ENCODE measurements at places on chromosomes 12 and 14.

DNA sequence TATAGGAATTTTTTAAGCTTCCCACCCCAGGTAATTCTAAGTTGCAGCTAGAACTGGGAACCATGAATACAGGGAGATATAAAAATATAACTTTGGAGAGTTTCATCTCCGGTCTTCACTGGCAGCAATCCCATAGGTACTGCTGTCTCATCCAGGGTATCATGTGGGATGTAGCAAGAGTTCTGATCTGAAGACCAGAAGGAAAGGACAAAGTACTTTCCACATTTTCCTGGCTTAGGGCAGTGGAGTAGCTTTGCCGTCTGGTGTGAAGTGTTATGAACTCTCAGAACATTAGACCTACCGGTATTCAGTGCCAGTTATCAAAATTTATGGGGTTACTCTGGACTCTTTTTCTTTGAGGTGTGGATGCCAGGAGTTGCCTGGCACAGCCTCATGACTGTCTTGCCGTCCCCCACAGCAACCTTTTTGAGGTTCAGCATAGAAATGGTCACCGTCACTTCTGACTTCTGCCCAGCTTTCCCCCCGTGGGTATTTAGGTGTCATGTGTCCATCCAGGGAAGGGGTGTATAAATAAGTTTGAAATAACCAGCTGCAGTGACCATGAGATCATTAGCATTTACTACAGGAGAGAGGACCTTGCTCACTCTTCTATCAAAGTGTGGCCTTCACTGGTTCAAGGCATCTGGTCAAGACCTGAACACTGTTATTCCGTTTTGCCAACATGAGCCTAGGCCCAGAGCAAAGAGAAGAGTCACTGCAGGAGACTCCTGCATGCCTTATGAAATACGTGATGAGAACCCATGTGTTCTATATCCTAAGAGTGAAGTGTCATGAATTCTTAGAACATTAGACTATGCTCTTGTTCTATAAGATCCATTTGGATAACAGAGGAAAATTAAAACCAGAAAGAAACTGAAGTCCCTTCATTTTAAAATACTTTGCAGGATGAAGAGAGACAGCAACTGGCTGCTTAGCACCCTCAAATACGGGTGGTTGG lies 22.2 kb downstream of the TMEM233 start:
- DNase-seq: no peak

- DNase-seq: no peak
These were observed 28.0 kb downstream of the TTLL5 start for GRCh38 chr14:75689012-75689411.

- DNase-seq: peak; percentile 93
These were observed 31.5 kb downstream of the EPS8 start for GRCh38 chr12:15757553-15758255.

- DNase-seq: no peak
These were observed 8.4 kb upstream of the TBX3 start for GRCh38 chr12:114692186-114693058.

GRCh38 chr12:99005601-99006000 lies 360.5 kb downstream of the APAF1 start:
- no peak for DNase-seq

DNA sequence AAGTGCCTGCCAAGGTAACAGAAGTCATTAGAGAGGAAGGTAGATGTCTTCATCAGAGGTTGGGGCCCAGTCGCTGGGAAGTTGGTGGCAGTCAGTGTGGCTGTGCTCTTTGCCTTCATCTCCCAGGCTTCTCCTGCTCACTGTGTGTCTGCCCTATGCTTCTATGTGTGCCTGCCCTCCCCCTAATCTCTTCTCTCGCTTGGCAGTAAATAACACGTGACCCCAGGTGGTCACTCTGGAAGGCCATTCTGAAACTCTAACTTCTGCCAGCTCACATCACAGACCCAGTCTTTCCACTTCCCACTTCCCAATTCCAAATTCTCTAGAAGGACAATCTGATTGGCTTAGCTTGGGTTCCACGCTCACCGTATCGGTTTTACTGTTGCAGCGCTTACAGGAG lies 9.3 kb downstream of the ZNF664 start:
- DNase-seq: no peak

DNA sequence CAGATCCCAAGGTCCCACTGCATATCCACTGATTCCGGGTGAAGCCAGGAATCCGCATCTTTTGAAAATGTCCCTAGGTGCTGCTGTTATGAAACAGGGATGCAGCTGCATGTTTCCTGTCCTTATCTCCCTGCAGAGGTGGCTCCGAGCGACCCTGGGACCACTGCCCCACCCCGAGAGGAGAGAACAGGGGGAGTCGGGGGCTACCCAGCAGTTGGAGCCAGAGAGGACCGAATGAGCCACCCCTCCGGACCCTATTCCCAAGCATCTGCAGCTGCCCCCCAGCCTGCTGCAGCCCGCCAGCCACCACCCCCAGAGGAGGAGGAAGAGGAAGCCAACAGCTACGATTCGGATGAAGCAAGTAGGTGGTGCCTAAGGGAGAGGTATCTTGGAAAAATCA lies 30.3 kb upstream of the OAS1 start:
- DNase-seq: no peak

Measured in kidney glomerular epithelial cell (primary cell).